ENCODE measurements at places on chromosomes 12 and 14.

DNA sequence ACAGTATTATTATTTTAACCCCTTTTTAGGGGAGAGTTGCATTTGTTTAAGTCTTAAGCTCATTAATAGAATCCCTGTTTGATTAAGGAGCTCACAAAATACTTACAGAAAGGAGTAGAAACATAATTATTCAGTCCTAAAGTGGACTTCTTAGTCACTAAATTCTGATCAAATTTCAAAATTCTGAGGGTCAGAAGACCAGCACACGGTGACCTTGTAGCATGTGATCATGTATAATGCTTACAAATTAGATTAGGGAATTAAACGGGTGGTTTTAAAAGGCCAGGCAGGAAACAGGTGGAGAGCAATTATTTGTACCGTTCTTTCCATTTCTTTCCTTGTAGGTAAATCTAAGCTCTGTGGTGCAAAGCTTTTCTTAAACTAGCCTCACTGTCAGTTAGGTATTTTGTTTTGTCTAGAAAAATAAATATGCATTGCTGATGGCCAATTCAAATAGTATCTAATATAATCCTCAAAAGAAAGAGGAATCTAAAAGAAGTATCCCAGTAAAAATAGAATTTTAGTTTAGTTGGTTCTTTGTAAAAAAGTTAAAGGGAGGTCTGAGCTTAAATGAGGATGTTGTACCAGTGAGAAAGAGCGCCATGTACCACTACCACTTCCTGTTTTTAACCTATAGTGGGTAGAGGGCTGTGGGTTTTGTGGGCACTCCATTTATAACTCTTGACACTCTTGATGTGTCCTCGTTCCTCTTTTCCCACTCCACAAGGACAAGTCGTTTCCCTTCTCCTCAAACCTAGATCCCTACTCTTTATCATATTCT is 51.1 kb downstream of the SLC38A1 start:
- DNase-seq = no peak

GRCh38 chr12:10113920-10114319 is 15.1 kb upstream of the CLEC1A start:
- DNase-seq = no peak

DNA sequence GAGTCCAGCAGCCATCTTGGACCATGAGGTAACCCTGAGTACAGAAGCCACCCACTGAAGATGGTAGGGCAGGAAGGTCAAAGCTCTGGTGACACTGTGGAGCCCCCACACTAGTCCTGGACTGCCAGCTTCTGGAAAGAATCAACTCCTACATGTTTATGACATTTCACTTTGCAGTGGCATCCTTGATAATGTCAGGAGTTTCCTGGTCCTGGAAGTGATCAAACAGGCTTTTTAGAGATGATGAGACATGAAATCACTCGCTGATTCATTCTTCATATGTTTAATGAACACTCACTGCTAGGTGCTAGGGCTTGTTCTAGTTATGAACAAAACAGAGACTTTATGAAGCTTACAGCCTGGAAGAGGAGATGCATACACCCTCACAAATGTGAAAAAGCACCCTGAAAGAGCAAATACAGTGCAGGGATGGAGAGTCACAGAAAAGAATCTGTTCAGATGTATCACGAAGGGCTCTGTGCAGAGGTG is 15.8 kb upstream of the HNF1A start:
- peak; percentile 73 for DNase-seq

GRCh38 chr12:80490329-80490728 is 46.3 kb downstream of the PTPRQ start:
- DNase-seq = no peak

GRCh38 chr12:72242946-72243345 is 29.2 kb upstream of the TRHDE start:
- no peak for DNase-seq

DNA sequence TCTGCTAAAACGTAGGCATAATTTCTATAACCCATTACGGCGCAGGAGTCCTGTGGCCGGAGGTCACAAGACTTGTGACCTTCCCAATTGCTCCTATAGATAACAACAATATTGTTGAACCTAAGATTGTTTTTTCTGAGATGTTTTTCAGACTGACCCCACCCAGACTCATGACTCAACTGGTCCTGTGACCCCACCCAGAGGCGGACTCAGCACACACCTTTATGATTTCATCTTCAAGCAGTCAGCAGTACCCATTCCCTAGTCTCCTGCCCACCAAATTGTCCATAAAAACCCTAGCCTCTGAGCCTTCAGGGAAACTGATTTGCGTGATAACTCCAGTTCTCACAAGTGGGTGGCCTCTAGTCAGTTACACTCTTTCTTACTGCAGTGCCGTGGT is 5.9 kb upstream of the PPP4R3A start:
- no peak for DNase-seq

DNA sequence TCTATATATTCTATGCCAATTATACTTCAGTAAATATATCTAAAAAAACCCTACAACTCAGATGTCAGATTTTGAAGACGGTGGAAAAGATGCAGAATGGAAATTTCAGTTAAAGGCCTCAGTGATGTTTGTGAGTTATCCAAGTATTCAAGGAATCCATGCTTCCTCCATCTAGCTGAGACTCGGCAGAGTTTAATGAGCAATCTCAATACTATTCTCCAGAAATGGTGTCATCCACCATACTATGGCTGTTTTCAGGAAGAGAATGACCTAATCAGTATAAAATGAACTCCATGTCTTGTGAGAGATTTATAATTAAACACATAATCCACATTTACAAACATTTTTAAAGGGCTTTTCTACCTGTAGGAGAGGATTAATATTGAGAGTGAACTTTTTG is 66.0 kb downstream of the KLHL28 start:
- peak; percentile 9 for DNase-seq

GRCh38 chr12:6950811-6951540 is at the start of gene PTPN6:
TSS of gene PTPN6 (plus strand) at chr12:6951356. CDS start at chr12:6951513, 157 bp downstream.
- DNase-seq = no peak

DNA sequence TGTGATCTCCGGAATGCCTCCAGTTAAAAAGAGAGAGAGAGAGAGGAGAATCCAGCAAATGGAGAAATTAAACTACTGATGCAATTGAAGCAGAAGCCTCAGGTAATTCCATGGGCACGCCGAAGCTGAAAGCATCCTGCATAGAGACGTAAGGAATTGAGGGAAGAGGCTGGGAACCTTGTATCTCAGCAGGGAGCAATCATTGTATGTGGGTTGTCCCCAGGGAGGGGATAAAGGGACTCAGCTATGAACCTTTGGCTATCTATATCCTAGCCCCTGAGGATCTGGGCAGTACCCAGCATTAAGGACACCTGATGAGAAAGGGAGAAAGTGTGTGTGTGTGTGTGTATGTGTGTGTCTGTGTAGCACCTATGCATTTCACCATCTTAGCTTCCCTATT is 95.8 kb upstream of the ATXN7L3B start:
- DNase-seq = no peak

GRCh38 chr14:91867316-91867988 is at the start of gene TC2N:
TSS of gene TC2N (minus strand) at chr14:91867536. CDS start at chr14:91813769, 53,767 bp downstream.
- no peak for DNase-seq

- DNase-seq = peak; percentile 10
Observed at GRCh38 chr12:2052826-2053678, at the start of gene CACNA1C. TSS of gene CACNA1C (plus strand) at chr12:2052987. CDS start at chr12:2053563, 576 bp downstream.

DNA sequence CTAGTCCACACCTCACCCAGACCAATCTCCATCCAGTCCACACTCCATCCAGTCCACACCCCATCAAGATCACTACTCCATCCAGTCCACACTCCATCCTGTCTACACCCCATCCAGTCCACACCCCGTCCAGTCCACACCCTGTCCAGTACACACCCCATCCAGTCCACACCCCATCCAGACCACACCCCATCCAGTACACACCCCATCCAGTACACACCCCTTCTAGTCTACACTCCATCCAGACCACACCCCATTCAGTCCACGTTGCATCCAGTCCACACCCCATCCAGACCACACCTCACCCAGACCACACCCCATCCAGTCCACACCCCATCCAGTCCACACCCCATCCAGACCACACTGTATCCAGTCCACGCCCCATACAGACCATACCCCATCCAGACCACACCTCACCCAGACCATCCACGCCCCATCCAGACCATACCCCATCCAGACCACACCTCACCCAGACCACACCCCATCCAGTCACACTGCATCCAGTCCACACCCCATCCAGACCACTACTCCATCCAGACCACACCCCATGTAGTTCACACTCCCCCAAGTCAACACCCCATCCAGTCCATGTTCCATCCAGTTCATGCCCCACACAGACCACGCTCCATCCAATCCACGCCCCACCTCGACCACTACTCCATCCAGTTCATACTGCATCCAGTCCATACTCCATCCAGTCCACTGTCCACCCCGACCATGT is 116.6 kb upstream of the RTL1 start:
- no peak for DNase-seq

- DNase-seq = no peak
Observed at GRCh38 chr12:31850268-31850667, 108.9 kb upstream of the RESF1 start.

GRCh38 chr12:26938701-26939062 is 412 bp downstream of the FGFR1OP2 start:
- DNase-seq = peak; percentile 18

DNA sequence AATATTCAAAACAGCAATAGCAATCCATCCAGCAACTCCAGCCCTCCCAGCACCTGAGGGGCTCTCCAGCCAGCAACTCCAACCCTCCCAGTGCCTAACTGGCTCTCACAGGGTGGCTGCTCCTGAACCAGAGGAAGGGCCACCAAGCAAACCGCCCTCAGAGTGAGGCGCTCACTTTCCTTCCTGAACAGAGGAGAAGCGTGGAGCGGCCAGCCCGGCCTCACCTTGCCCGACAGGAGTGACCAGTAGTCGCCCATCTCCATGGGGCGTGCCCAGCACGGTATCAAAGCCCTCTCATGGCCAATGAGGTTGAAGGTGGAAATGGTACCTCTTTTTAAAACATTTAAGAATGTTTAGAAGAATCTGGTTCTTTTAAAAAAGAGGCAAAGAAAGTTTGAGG is 27.4 kb downstream of the CDC42BPB start:
- no peak for DNase-seq

DNA sequence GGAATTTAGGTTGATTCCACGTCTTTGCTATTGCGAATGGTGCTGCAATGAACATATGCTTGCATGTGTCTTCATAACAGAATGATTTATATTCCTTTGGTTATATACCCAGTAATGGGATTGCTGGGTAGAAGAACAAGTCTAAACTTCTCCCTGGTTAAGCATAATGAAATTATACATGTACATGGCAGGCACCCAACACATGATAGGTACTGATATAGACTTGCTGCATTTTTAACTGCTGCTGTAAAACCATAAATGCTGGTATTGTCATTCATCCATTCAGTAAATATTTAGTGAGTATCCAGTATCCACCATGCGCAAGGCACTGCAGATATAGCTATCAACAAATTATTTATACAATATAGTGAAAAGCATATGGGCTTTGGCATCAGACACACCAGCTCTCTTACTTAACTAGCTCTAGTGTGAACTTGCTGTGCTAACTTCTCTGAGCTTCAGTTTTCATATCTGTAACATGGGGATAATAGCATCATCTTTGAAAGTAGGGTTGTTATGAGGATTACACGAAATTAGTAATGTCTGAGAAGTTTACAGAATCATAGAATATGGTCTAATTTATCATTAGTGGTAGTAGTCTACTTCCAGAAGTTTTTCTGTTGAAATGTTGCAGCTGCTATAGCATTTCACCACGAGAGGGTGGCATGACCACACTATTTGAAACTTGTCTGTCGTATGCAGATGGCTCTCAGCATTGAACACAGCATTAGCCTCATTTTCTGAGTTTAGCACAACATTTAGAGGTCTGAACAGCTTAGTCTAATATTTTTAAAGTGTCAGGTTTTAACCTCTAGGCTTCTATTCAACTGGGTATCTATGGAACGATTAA is 32.0 kb upstream of the SEL1L start:
- DNase-seq = peak; percentile 26

GRCh38 chr14:20657216-20658211 is 16.0 kb upstream of the OR6S1 start:
- DNase-seq = peak; percentile 60

DNA sequence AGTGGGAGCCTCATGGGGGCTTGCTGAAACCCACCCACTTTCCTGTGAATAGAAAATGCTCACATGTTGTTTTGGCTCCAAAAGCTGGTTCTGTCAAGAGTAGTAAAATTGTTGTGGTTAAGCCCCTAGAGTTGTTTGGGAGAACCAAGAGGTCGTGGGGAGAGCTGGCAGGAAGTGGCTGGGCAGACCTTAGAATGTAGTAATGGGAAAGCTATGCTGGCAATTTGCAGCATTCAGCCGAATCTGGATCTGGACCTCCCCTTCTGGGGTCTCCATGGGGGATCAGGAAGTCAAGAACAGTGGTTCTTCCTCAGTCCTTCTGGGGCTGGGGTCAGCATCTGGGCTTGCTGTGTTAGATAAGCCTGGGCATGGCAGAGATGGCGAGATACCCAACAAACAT is 150.6 kb upstream of the TBX3 start:
- no peak for DNase-seq

GRCh38 chr14:104361101-104361591 is 218.4 kb upstream of the C14orf180 start:
- DNase-seq = no peak

- no peak for DNase-seq
Observed at GRCh38 chr14:33587791-33588190, 363.1 kb downstream of the EGLN3 start.

GRCh38 chr12:104951759-104952509 is 6.2 kb downstream of the SLC41A2 start:
- DNase-seq = no peak

GRCh38 chr14:23437133-23438100 is 2.0 kb upstream of the MYH7 start:
- DNase-seq = no peak

- DNase-seq = peak; percentile 90
Observed at GRCh38 chr14:51651388-51652167, at the start of gene FRMD6. TSS of gene FRMD6 (plus strand) at chr14:51651910. CDS start at chr14:51689837, 37,927 bp downstream.

DNA sequence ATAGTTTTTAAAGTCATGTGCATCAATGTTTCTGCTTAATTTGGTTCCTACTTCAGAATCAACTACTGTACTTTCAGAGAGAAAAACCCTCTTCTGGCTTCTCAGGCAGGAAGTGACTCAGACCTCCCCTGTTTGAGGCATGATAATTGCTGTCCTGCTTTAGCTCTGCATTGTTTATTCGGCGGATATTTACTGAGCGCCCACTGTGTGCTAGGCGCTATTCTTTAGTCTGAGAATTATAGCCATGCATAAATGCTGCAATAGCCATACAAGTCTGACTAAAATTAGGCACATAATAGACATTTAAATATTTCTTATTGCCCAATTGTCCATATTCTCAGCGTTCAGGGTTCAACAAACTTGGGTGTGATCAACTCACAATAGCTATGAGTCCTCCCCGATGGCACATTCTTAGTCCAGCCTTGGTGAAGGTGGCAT is 6.1 kb upstream of the AMIGO2 start:
- DNase-seq = peak; percentile 41

Data from RWPE1 (cell line).